ENCODE measurements at places on chromosomes 12 and 14. TPM values are rescaled to one million over a fixed set of nuclear protein-coding genes. Genes with fewer than 3 reads are reported as not detected.

DNA sequence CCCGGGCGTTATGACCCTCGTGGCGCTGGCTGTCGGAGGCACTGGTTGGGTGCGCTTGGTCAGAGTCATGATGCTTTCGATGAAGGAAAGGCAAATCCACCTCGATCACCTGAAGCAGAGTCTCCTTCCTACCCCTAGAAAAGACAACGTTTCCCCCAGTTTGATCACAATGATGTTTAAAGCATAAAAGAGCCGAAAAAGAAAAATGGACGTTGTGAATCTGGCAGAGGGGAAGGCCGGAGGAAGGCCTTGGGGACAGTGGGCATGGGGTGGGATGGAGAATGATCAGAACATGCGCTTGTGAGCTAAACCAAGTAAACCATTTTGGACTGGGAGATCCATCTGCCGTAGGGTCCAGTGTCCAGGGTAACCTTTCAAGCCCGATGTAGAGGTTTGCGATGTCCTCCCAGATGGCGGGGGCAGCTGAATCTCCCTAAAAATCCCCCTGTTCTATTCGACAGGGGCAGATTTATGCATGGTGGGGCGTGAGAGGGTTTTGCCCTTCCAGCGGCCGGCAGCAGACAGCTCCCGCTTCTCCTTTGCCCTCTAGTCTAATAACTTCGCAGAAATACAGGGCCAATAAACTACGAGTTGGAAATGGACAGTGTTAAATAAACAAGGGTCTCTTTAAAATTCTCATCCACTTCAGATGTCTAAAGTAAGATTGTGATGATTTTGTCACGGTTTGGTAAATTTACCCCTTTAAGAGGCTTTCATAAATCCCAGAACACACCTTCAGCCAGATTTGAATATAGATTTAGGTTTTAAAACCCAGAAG lies 2.3 kb upstream of the OTX2 start:
- no peak for DNase-seq

GRCh38 chr12:71057330-71057729 lies 100.5 kb downstream of the TSPAN8 start:
- DNase-seq, result no peak

DNA sequence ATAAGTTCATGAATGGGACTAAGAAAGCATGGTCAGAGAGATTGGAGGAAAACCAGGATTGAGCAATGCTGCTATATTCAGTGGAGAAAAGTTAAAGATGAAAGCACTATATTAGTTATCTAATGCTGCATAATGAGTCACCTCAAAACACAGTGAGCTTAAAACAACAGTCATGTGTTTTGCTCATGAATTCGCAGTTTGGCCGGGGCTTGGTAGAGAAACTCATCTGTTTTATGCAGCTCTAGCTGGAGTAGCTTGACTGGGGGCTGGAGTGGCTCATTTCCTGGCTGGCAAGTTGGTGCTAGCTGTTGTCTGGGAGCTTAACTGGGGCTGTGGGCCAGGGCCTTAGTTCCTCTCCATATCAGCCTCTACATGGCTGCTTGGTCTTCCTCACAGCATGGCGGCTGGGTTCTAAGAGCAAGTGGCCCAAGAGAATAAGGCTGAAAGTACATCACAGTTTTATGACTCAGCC lies 90.1 kb downstream of the ADCK1 start:
- no peak for DNase-seq

- DNase-seq, result no peak
Measured at GRCh38 chr12:50024805-50025186, 498 bp downstream of the RACGAP1 start.

DNA sequence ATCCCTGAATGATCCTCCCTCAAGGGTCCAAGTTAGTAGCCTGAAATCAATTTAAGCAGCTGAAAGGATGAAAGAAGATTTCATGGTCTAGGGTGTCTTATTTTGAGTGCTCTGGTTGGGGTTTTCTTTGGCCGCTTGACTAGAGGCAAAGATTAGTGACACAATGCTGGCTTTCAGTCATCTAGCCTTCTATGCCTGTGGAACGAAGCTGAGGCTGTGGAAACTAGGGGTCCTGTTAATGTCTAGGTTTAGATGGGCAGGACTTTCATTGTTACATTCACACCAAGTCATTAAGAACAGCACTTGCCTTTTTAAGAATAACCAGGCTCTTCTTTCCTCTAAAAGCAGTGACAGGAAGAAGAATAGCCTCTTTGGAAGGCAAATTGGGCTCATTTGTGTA lies 253.8 kb upstream of the E2F7 start:
- DNase-seq, result no peak

- no peak for DNase-seq
Measured at GRCh38 chr14:88518592-88519512, 36.0 kb downstream of the PTPN21 start.

- DNase-seq, result no peak
Measured at GRCh38 chr14:35341454-35341750, 49.2 kb downstream of the PSMA6 start.

GRCh38 chr12:125100551-125101434 lies 35.6 kb downstream of the AACS start:
- no peak for DNase-seq

DNA sequence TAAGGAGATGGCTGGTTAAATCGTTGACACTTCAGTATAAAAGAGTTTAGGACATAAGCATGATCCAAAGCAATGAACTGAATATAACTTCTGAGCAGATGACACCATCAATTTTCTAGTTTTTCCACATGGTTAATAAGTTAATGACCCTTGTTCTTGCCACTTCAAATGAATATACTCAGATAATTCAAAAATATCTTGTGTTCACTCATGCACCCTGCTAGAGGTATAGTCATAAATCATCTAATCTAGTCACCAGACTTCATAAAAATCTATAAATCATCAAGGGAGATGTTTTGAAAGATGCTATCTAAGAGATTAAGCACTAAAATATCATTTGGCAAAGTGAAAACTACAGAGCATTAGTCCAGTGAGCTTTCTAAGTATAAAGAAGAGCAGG lies 131.9 kb downstream of the MDGA2 start:
- DNase-seq, result no peak

DNA sequence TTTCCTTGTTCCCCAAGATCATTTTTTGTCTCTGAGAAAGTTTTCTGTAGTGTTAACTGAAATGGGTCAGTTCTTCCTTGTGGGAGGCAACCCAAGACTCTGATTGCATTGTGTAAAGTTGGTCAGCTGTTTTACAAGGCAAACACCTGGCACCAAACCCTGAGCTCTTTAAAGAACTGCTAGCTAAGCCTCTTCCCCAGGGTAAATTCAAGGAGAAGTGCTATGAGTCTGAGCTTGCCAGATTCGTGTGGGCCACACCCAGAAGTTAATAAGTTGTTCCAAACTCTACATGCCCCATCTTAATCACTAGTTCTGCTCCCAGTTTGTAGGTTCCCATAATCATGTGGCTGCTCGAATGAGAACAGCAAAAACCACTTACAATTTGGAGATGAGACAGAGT lies 214.5 kb downstream of the BTG1 start:
- no peak for DNase-seq

DNA sequence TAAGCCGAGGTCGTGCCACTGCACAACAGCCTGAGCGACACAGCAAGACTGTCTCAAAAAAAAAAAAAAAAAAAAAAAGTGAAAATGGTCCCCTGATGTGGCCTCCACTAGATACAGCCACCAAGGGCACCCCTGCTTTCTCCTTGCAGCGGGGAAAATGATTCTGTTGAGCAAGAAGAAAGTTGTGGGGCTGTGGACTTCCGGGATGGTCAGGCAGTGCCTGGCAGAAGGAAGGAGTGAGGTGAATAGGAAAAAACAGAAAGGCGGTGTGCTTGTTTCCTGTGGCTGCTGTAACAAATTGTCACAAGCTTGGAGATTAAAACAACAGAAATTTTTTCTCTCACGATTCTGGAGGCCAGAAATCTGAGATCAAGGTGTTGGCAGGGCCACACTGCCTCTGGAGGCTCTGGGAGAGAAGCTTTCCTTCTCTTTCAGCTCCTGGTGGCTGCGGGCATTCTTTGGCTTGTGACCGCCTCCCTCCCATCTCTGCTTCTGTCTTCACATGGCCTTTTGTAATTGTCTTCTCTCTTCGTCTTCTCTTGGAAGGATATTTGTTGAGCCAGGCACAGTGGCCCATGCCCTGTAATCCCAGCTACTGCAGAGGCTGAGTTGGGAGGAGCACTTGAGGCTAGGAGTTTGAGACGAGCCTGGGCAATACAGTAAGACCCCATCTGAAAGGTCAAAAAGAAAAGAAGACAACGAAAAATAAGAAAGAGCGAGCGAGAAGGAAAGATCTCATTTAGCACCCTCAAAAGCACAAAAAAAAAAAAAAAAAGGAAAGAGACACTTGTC lies 116.6 kb upstream of the MED13L start:
- DNase-seq, result no peak

DNA sequence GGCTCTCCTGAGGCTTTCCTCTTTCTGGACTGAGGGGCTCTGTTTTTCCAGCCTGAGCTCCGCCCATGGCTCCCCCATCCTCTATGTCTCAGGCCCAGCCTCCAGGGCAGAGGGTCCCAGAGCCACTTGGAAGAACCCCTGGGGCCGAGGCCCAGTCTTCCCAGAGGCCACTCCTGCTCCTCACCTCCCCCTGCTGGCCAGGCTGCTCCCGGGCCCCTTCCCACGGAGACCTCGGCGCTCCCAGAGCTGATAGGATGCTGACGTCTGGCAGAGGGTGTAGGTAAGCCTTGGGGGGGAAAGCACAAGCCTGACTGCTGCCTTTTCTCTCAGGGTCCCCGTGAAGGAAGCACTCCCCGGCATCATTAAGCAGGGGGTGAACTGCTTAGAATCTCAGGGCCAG lies 51.4 kb downstream of the ERH start:
- DNase-seq, result peak; percentile 87

DNA sequence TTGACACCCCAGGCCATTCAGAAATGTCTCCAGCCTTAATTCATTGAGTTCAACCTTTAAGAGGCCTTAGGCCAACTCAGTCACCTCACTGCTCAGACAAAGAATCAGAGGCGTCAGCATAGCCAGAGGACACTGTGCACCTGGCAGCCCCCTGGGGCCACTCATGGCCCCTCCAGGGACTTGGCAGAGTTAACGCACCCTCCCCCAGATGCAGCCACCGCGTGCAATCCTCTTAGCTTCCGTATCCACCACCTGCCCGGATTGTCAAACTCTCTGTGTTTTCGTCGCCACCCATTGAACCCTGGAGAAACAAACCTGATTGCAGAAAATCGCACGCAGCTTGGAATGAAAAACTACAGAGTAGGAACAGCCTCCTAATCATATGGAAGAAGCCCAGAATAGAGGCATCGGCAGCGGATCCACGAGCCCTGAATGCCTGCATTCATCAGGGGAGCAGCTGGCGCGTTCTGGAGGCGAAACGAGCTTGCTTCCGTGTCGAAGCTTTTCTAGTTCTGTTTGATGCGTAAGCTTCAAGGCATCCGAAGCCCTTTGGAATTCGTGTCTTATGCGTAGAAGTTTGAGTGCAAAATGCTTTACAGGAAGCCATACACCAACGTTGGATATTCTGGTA lies 22.4 kb downstream of the BRI3BP start:
- no peak for DNase-seq

GRCh38 chr12:53298164-53298563 lies 1.3 kb upstream of the MYG1 start:
- no peak for DNase-seq

GRCh38 chr12:75888874-75889613 lies 142.5 kb downstream of the PHLDA1 start:
- DNase-seq, result peak; percentile 52

SLC41A2 gene
- 4.6 TPM for total RNA-seq

KIF26A gene
- 43.0 TPM for total RNA-seq

M6PR gene
- total RNA-seq, result 153 TPM

OR4K2 gene
- not detected for total RNA-seq

AKAP6 gene
- 1.1 TPM for total RNA-seq

TMEM132C gene
- 0.22 TPM for total RNA-seq
